ENCODE measurements at places on chromosomes 12 and 14.
A peak's percentile ranks its signal among the peaks of the same experiment; 100 is the strongest.

DNA sequence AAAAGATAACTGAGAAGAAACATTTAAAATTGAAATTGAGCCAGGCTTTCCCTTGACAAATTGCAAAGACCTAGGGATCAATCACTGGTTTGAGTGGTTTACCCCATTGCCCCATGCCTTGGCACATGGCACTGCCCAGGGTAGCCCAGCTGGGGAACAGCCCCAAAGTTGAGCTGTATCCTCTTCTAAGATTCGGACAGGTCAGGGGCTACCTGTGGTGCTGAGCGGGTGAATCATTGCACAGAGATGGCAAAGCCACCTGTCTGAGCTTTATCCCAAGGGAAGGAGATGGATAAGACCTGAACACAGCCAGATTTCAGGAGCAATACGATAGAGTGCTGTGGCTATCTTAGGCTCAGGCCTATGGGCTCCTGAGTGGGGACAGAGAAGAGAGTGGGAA is 7.0 kb downstream of the IFI27L2 start:
- DNase-seq: no peak

DNA sequence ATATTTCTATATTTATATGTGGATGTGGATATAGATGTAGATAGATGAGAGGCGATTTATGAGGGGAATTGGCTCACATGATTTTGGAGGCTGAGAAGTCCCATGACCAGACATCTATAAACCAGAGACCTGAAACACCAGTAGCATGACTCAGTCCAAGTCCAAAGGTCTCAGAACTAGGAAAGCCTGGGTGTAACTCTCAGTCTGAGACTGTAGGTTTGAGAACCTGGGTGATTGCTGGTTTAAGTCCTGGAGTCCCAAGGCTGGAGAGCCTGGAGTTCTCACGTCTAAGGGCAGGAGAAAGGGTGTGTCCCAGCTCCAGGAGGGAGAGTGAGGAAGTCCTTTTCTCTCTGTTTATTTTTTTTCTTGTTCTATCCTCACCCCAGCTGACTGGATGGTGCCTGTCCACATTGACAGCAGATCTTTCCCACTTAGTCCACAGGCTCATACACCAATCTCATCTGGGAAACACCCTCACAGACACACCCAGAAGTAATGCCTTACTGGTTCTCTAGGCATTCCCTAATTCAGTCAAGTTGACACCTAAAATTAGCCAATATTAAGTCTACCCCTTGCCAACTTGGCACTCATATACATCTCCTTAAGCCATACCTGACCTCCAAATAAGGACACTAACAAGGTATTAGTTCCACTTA is 45.4 kb downstream of the EMP1 start:
- DNase-seq: no peak

- DNase-seq: no peak
Observed at GRCh38 chr12:79766705-79767464, 76.1 kb upstream of the PAWR start.

GRCh38 chr12:53561590-53561953 is 54.3 kb upstream of the NPFF start:
- no peak for DNase-seq

DNA sequence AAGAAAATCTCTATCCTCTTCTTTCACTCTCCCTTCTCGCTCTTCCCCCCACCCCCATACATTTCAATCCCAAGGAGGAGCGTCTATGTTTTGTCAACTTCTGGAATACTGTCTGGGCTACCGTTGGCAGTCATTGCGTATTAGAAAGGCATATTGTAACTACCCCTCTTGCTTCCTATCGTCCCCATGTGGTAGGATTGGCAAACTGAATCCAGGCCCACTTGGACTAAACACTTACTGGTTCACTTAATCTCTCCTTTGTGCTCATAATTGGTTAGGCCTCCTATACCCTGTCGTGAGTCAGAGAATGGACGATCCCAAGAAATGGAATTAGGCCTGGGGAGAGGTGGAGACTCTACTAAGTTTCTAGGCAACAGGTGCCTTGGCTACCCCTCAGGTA is 68.8 kb upstream of the SLC8A3 start:
- no peak for DNase-seq

DNA sequence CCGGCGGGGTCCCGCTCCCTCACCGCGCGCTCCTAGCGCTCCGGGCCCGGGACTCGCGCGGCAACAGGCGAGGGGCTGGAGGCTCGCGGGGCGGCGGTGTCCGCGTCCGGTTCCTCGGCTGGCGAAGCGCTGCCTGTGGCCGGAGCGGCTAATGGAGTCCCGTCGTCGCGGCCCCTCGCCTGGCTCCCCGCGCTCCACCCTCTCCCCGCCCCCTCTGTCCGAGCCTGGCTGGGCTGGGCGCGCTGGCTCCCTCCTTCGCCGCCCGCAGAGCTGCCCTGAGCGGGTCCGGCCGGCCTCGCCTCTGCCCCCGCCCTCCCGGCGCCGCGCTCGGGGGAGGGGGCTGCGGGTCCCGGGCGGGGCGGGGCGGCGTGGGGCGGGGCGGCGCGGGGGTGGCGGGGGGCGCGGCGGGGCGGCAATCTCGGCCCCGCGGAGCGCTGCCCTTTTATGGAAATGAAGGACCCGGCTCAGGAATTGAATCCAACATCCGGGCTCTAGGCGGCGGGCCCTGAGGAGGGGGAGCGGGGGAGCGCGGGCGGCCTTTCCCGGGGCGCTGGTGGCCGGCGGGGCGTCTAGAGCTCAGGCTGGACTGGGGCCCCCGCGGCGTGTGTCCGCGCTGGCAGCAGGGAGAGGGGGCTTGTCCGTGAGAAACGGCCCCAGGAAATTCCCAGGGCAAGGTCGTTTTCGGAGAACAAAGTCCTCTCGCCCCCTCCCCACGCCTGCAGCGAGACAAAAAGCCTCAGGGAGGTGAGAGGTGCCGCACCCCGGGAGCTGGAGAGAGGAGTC is at the start of gene FERMT2:
TSS of gene FERMT2 (minus strand) at position 153 of the 783 bp plus-strand sequence. CDS start 482 bp downstream, outside the sequence.
- DNase-seq: peak; percentile 39

DNA sequence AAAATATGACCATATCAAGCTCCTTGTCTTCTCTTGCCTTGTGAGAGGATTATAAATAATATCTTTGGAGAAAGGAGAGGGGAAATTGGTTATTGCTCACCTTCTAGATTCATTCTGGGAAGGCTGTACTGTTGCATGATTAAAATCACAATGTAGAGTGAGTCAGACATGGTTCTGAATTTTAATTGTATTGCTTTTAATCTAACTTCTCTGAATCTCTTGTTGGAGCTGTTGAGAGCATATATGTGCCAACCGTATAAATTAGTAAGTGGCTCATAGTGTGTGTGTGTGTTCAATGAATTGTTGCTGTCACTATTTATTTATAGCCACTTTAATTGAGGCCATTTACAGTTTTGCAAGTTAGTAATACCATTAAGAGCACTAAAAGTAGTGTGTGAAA is 56.1 kb downstream of the KCNJ8 start:
- DNase-seq: no peak

- no peak for DNase-seq
Observed at GRCh38 chr12:113115455-113116126, 20.0 kb downstream of the RASAL1 start.

Data from CD4-positive, alpha-beta T cell treated with Interleukin-17A for 4 hours (primary cell).